ENCODE measurements at places on chromosomes 5 and 9.
A peak's percentile ranks its signal among the peaks of the same experiment; 100 is the strongest.

- DNase-seq = no peak
Observed at GRCh38 chr5:127206320-127207113, 84.1 kb upstream of the MEGF10 start.

GRCh38 chr5:109882546-109882945 is 192.8 kb downstream of the MAN2A1 start:
- DNase-seq = no peak

- no peak for DNase-seq
Observed at GRCh38 chr5:51388488-51389287, 5.4 kb downstream of the ISL1 start.

- no peak for DNase-seq
Observed at GRCh38 chr5:164235300-164235891, 730.0 kb downstream of the MAT2B start.

GRCh38 chr5:68342693-68343092 is 127.1 kb downstream of the PIK3R1 start:
- DNase-seq = no peak

DNA sequence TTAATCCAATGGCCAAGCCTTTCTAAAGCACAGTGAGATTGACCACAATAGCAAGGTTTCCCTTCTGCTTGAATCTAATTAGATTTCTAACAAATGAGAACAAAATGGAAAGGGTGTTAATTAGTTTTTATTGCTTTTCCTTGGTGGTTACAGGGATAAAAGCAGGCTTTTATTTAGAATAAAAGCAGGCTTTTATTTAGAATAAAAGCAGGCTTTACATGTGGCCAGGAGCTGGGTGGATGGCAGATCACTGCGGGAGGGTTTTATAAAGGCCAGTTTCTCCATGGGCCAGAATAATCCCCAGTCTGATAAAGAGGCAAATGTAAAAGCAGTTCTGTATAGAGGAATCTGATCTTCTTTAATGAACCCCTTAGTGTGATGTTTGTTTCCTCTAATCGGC is 470.2 kb downstream of the TMEM232 start:
- no peak for DNase-seq

- no peak for DNase-seq
Observed at GRCh38 chr5:54909911-54910870, 75.2 kb downstream of the ESM1 start.

DNA sequence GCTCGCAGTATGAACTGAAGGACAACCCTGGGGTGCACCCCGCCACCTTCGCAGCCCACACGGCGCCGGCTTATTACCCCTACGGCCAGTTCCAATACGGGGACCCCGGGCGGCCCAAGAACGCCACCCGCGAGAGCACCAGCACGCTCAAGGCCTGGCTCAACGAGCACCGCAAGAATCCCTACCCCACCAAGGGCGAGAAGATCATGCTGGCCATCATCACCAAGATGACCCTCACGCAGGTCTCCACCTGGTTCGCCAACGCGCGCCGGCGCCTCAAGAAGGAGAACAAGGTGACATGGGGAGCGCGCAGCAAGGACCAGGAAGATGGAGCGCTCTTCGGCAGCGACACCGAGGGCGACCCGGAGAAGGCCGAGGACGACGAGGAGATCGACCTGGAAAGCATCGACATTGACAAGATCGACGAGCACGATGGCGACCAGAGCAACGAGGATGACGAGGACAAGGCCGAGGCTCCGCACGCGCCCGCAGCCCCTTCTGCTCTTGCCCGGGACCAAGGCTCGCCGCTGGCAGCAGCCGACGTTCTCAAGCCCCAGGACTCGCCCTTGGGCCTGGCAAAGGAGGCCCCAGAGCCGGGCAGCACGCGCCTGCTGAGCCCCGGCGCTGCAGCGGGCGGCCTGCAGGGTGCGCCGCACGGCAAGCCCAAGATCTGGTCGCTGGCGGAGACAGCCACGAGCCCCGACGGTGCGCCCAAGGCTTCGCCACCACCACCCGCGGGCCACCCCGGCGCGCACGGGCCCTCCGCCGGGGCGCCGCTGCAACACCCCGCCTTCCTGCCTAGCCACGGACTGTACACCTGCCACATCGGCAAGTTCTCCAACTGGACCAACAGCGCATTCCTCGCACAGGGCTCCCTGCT is 3.8 kb downstream of the IRX1 start:
- no peak for DNase-seq

- DNase-seq = no peak
Observed at GRCh38 chr9:125432715-125433385, 171.2 kb downstream of the GAPVD1 start.

- no peak for DNase-seq
Observed at GRCh38 chr5:41721516-41721915, 148.7 kb downstream of the OXCT1 start.

DNA sequence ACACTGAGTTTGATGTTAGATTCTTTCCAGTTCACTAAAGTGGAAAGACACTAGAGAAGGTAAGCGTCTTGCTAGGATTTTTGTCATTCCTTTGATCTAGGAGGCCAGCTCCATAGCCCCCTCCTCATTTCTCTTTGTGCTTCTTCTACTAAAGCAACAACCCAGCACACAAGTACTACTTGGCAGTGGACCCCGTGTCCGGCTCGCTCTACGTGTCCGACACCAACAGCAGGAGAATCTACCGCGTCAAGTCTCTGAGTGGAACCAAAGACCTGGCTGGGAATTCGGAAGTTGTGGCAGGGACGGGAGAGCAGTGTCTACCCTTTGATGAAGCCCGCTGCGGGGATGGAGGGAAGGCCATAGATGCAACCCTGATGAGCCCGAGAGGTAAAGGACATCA is 76.6 kb upstream of the WWC1 start:
- DNase-seq = no peak

DNA sequence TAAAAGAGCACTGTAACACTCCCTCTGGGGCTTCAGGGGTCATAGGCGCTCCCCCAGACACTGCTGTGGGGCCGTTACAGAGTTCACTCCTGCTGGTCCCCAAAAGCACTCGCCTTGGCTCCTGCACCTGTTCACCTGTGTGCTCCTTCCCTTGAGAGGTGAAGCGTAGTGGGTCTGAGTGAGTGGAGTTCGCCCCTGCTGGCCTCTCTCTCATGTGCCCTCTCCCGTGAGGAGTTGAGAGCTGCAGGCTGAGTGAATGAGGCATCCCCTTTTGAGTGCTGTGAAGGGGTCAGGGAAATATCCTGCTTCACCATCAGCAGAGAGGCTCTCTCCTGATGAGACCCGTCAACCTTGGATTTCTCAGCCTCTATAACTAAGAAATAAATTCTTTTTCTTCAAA is 134.6 kb upstream of the TUT7 start:
- DNase-seq = no peak

DNA sequence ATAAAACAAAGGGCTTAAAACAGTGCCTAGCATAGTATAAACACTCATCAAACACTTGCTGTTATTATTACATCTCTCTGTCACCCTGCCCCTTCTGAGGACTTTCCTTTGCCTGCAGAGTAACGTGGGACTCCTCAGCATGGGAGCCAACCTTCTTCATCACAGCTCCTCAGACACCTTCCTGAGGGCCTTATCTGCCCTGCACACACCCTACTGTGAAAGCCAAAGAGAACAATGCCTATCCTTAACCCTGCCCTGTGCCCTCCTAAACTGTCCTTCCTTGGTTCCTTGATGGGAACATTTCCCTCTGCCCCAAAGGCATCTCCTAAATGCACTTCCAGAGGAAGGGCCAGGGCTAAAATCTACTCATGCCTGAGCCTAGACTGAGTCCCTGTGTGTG is 20.6 kb upstream of the HAND1 start:
- DNase-seq = no peak

- DNase-seq = no peak
Observed at GRCh38 chr5:81898403-81898802, 73.4 kb upstream of the ATG10 start.

- no peak for DNase-seq
Observed at GRCh38 chr9:79562749-79563386, 8.9 kb upstream of the TLE4 start.

- no peak for DNase-seq
Observed at GRCh38 chr5:143592648-143593047, 189.2 kb upstream of the NR3C1 start.

GRCh38 chr5:74851684-74852353 is 14.4 kb downstream of the FAM169A start:
- peak; percentile 16 for DNase-seq

GRCh38 chr5:132375957-132376356 is 6.4 kb downstream of the SLC22A5 start:
- DNase-seq = no peak

GRCh38 chr5:67211926-67212325 is 15.3 kb upstream of the CD180 start:
- DNase-seq = no peak

GRCh38 chr9:121558473-121558872 is 58.8 kb upstream of the GGTA1 start:
- no peak for DNase-seq

GRCh38 chr9:10000669-10001068 is 612.1 kb downstream of the PTPRD start:
- DNase-seq = no peak

DNA sequence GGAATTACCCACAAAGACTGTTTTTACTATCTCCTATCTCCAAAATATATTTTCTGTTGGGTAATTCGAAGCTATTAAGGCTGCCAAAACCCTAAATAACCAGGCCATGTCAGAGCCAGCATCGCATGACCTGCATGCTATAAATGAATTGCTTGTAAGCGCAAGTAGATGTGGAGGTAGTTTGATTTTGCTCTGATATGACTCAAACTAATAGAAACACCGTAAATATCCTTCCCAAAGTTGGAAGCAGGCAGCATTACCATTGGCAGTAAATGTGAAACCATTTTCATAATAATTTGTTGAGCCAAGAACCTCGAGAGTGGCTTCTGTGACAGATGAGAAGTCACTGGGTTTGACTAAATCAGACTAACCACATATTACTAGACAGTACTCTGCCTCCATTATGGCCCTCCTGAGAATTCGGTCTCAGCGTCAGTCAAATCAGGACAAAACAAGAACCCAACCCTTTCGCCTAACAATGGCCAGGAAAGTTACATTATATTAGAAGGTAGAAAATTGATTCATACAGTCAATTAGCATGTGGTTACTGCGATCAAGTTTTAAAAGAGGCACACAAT is 289.8 kb downstream of the SPOCK1 start:
- DNase-seq = no peak

- no peak for DNase-seq
Observed at GRCh38 chr9:109270971-109271925, 49.6 kb downstream of the EPB41L4B start.
